ENCODE measurements at places on chromosomes 1 and 21. TPM values are rescaled to one million over a fixed set of nuclear protein-coding genes. Genes with fewer than 3 reads are reported as not detected.

- DNase-seq: no peak
Observed at GRCh38 chr21:15062606-15062965, 2.2 kb downstream of the NRIP1 start.

DNA sequence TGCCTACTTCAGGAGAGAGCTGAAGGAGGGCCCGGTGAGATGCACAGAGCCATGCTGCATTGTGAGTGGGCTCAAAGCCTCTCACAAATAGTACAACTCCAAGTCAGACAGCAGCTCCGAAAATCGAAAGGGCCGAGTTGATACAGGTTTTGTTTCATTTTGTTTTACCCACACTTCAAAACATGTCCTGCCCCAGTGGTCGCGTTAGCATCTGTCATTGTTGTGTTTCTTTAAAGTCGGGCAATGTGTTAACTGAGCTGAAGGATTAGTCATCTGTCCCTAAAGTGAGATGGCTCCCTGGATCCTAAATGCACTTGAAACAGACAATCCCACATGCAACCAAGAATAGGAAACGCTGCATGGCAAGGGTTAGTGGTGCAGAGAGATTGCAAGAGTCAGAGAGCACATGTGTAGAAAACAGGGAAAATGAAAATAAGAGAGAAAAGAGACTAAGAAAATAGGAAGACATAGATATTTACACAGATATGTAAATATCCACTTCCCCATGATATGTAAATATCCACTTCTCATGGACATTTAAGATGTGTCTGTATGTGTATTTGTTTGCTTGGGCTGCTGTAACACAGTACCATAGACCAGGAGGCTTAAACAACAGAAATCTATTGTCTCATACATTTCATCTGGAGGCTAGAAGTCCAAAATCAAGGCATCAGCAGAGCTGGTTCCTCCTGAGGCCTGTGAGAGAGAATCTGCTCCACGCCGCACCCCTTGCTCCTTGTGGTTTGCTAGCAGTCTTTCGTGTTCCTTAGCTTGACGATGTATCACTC, 131.4 kb upstream of the RAB4A start:
- no peak for DNase-seq

GRCh38 chr1:79430437-79430836, 423.9 kb upstream of the ADGRL4 start:
- DNase-seq: no peak

DNA sequence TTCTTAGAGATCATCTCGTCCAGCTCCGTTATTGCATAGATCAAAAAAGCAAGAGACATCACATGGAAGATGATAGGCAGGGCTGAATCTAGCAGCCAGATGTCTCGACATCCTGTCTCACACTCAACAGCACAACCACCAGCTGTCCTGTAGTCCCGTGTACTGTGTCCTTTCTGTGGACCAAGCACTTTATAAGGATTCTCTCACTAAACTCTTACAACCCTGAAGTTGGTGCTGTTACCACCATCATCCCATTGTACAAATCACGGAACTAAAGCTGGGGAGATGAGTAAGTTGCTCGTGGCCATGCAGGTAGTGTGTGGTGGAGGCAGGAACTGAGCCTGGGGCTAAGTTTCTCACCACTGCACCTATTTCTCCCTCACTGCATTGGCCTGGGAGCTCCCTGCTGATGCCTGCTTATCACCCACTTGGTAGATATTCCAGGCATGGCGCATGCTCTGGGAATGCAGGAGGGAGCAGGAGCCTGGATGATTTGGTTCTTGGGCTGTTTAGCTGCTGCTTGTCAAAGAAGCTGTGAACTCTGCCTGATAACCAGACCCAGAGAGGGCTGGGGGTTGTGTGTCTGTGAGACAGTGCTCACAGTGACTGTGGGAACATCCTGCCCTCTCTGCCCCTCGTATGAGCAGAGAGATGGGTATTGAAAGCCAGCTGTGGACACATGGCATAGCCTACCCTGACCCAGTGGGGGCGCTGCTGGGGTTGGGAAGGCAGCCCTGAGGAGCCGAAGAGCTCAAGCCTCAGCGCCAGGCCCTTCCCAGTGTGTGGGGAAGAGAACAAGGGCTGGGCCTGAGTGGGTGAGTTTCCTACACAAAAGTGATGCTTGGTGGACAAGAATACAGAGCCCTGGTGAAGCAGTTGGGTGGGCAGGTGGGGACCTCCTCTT, 13.6 kb downstream of the PPFIA4 start:
- no peak for DNase-seq

DNA sequence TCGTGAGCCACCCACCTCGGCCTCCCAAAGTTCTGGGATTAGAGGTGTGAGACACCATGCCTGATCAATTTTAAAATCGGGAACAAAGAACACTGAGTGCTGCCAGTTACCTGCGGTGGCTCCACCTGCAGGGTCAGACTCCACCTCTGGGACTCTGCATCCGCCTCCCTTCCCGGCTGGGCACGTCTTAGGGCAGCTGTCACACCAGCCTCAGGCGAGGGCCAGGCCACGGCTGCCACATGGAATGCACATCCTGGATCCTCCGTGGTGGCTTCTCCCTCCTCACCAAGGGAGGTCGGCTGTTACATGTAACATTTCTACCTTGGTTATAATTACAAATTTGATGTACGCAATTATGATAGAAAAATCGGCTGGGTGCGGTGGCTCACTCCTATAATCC, 5.9 kb upstream of the MXRA8 start:
- DNase-seq: no peak

DNA sequence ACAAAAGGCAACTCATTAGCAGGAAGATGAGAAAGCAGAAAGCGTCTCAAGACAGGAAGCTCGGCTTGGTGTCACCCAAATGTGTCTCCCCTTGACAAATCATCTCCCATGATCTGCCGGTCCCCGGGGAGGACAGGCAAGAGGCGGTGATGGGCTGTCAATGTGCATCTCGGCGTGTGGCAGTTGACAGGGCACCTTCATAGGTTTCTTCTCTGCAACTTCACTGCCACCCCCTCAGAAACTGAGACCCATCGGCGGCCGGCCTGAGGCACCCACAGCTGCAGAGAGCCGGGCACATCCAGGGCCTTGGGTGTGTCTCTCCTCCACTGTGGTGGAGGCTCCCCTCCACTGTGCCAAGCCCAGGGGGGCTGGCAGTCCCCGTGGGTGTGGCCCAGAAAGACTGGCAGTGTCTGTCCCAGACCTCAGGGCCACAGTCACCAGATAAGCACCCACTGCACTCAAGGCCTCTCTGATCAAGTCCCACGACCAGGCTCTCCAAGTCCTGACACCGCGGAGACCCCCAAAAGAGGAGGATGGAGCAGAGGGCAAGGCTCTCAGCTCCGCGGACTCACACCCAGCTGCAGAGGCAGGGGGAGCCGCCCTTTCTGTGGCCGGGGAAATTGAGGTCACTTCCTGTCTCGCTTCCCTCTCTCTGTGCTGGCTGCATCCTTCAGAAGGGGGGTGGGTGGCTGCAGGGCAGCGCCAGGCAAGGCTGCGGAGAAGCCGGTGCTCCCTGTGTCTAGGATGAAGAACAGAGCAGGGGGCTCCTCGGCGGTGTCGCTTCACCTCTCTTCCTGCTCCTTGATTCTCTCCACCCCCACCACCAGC, 39.6 kb upstream of the LBR start:
- no peak for DNase-seq

- DNase-seq: no peak
Observed at GRCh38 chr1:19130468-19130867, 79.6 kb downstream of the UBR4 start.

DNA sequence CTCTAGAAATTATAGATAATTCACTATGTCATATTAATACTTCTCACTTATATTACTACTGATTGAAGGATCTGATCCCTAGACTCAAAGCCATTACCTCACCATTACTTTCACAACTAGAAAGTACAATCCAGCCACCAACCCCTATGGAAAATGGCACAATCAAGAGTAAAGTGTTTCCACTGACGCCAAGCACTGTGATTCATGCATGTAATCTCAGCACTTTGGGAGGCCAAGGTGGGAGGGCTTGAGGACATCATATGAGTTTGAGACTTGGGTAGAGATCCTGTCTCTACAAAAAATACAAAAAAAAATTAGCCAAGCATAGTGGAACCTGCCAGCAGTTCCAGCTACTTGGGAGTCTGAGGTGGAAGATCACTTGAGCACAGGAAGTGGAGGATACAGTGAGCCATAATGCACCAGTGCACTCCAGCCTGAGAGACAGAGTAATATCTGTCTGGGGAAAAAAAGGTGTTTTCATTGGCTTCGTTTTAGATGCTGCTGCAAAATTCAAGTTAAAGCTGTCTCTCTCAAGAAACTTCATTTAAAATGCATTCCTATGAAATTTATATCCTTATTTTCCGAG, 126.5 kb downstream of the AKT3 start:
- DNase-seq: no peak

DNA sequence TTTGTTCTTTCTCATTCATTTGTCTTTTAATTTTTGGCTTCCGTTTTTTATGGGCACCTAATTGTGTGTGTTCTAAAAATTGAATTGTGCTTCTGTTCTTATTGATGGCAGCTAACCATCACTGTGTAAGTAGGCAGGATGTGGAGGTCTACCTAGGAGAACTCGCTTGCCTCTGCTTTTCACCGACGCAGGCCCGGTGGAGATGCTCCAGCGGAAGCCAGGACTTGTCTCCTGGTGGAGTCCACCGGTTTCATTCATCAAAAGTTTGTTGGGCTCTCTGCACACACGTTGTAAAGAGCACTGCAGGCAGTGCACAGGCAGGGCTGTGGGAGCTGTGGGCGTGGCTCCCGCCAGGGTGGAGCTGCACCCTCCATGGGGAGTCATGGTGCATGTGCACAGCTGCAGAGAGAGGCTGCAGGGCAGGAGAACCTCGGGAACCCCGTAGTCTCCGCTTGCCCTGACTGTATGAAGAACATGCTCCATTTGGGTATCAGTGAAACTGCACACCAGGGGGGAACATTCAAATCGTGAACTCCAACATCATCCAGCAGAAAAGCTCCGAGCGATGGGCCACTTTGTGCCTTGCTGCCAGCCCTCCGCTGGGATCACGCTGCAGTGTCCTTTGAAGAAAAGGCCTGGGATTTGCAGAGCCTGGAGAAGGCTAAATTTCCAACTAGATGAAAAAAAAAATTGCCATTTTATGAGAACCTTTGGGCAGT, 6.0 kb upstream of the C1orf174 start:
- no peak for DNase-seq

CFHR3 gene
- polyA plus RNA-seq: 0.61 TPM

COX20 gene
- 131 TPM for polyA plus RNA-seq

- no peak for DNase-seq
Observed at GRCh38 chr1:215453440-215453839, 113.7 kb upstream of the KCTD3 start.

GRCh38 chr1:145828367-145829026, 4.5 kb downstream of the POLR3C start:
- no peak for DNase-seq

GRCh38 chr1:65691152-65691900, 101.4 kb upstream of the PDE4B start:
- DNase-seq: no peak

- DNase-seq: no peak
Observed at GRCh38 chr1:186670297-186671135, 9.7 kb downstream of the PTGS2 start.

PSMD4 gene
- 137 TPM for polyA plus RNA-seq
